Epithelial cell of proximal tubule (primary cell): ENCODE measurements at places on chromosomes 4 and X. TPM values are rescaled to one million over a fixed set of nuclear protein-coding genes. Genes with fewer than 3 reads are reported as not detected.

DNA sequence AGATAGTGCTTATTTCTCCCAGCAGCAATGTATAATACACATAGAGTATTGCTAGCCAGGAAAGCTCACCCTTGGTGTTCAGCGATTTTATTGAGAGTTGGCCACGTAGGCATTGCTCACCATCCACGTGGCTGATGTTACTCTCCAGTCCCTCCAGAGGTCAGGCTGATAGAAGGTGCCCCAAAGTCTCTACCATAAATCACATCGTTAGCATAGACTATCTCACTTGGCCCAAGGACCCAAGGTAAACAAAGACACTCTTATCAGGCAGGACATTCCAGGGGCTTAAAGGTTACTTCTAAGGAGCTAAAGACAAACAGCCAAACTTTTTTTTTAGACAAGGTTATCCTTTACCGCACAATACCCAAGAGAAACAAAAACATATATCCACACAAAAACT is 30.3 kb upstream of the RGN start:
- DNase-seq = no peak

DNA sequence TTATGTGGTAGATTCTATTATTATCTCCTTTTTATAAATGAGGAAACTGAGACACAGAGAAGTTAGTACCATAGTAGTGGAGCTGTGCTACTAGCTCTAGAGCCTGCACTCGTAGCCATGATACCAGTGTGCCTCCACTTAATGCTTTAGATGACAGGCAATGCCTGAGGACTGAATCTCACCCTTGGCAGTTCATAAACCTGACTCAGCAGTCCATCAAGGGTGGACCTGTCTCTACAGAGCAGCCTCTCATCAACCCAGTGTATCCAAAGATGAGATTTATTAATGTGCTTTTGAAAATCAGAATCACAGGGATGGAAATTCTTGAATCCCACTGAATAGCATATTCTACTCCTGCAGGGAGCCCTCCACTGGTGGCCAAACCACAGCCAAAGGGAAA is 483.2 kb upstream of the DIPK2B start:
- DNase-seq = no peak

DNA sequence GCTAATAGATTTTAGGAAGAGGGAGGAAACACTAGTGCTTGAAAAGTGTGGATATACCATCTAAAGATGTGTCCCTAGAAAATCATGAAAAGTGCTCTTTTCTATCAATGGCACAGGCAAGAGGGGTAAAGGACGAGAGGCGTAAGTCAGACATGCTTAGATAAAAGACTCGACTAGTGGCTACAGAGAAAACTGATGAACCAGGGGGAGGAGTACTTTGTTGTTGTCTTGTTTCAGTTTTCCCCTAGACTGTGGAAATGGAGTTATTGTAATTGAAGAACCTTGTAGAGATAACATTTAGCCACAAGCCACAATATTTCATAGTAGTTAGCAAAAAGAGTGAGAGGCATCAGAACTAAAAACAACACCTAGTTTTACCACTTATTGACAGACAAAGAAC is 21.4 kb downstream of the GALNTL6 start:
- no peak for DNase-seq

DNA sequence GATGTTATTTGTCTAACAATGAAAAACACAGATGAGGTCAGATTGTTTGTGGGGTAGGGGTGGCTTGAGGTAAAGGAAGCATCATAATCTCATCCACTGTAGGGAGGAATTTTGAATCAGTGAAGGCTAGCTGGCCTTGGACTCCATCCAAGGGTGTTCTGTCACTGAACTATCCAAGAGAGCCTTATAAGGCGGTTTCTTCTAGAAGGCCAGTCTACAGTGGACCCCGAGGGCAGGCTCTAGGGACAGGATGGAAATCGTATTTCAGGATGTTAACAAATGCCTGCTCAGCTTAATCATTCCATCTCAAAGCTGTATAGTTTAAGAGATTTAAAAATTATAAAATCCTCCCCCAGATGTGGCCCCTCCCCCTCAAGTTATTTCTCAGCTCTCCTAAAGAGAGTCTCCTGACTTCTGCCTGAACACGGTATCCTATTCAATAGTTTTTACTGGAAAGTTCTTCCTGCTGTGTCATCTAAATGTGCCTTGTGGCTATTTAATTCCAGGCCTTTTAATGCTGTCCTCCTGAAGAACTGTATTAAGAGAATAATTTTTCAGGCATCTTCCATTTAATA is 8.0 kb downstream of the IGFBP7 start:
- DNase-seq = peak; percentile 80

DNA sequence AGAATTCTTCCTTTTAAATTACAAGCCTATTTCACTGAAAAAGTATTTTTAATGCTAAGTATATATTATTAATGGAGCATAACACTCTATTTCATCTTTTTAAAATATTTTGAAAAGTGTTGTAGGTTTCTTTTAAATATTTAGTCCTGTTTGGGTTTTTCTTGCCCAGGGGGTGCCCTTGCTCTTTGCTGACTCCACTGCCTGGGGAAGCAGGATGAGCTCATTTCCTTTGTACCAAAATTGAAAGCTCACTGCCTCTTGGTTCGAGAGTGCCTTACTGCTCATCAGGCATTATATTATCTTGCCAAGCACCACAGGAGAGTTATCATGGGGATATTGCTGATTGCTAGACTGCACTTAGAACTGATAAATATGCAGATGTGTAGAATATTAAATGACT is 819.2 kb downstream of the PCDH18 start:
- peak; percentile 10 for DNase-seq

GRCh38 chrX:30865015-30865414 is 24.0 kb downstream of the TAB3 start:
- no peak for DNase-seq

DNA sequence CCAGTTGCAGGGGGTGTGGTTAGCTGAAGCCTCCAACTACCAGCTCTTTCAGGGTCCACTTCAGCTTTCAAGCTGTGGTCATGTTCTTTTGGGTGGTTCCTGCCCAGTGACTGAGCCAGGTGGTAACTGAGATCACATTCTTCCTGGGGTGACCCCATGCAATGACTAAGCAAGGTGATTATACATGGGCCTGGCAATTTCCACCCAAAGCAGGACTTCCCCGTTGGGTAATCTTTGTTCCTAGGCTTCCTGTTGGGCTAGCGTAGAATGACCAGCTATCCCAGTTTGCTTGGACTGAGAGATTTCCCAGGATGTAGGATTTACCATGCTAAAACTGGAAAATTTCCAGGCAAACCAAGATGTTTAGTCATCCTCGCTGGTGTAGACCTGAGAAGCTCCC is 18.4 kb upstream of the MAGEB17 start:
- DNase-seq = peak; percentile 23

DNA sequence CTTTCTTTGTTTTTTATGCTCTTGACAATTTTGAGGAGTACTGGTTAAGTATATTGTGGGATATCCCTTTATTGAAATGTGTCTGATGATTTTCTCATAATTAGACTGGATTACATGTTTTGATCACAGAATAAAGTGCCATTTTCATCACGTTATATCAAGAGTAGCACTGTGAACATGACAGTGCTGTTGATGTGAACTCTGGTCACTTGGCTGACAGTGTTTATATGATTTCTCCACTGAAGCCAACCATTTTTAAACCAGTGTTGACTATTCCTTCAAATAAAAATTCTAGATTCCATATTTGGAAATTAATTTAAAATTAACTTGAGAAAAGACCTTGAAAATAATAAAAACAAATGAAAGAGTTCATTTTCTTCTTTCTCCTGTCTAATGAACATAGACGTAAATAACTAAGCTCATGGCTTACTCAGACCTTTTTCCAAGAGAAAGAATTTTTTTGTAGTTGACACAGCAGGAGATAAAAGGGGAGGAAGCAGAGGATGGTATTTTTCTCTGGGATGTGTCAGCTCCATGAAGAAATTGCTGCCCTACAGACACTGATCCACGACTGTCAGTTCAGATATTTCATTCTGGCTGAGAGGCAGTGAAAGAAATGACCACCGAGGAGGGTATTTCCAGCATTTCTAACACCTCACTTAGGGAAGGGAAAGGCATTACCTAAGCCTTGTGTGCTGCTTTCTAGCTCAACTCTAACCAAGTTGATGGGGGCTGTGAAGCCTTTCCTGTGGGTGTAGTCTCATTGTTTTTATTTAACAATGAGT is 150.9 kb upstream of the ANK2 start:
- DNase-seq = peak; percentile 40

DNA sequence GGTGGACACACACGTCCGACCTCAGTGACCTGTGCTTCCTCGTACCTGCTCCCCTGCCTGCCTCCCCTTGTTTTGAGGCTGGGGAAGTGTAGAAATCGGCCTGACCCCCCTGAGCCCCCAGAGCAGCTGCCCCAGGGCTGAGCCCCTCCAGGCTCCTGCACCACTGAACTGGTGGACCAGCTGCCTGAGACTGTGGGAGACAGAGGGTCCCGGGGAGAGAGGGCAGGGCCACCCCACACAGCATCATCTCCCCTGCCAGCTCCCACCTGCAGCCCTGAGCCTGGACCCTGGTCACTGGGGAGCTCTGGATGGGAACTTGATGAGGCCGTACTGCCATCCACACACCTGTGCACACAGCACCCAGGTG is 15.0 kb upstream of the NAT8L start:
- no peak for DNase-seq

GRCh38 chr4:39446842-39447573 is 11.7 kb downstream of the RPL9 start:
- DNase-seq = no peak

DNA sequence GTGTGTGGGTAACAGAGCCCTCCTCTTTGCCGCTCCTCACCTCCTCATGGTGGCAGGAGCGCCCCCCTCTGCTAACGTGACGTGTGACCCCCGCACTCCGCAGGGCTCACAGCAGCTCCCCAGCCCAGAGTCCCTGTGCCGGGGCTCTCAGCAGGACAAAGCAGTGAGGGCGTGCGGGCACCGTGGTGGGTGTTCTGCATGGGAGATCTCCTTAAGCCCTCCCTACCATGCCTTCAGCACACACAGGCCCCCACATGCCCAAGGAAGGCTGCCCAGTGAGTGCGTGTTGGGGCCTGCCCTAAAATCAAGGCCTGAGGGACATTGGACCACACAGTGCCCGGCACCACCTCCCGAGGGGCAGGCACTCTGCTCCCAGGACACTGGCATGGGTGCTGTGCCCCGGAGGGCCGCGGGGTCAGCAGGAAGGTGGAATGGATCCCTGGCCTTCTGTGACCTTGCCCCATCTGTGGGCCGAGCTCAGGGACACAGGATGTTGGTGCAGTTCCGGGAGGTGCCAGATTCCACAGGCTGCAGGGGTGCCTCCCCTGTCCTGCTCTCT is 10.1 kb downstream of the PSAPL1 start:
- DNase-seq = no peak

- no peak for DNase-seq
These were observed 11.0 kb downstream of the FAT1 start for GRCh38 chr4:186712690-186713089.

- no peak for DNase-seq
These were observed 347.4 kb upstream of the AGA start for GRCh38 chr4:177789610-177790009.

GRCh38 chr4:143382596-143382995 is 45.9 kb downstream of the GAB1 start:
- DNase-seq = no peak

DNA sequence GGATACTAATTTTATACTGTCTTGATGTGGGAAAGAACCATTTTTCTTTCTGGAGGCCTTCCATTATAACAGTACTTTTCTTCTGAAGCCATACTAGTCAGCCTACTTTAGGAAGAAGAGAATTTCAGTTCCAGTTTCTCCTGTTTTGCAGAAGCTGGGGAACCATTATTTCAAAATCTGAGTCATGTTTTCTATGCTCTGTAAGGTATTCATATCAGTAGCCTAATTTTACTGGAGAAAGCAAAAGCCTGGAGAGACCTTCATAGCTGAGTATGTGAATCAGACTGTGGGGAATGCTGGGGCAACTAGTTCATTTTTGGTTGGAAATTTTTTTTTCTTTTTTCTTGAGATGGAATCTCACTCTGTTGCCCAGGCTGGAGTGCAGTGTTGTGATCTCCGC is 22.4 kb downstream of the AFF1 start:
- no peak for DNase-seq

- peak; percentile 3 for DNase-seq
These were observed 37.0 kb upstream of the ZBTB33 start for GRCh38 chrX:120213438-120214265.

DNA sequence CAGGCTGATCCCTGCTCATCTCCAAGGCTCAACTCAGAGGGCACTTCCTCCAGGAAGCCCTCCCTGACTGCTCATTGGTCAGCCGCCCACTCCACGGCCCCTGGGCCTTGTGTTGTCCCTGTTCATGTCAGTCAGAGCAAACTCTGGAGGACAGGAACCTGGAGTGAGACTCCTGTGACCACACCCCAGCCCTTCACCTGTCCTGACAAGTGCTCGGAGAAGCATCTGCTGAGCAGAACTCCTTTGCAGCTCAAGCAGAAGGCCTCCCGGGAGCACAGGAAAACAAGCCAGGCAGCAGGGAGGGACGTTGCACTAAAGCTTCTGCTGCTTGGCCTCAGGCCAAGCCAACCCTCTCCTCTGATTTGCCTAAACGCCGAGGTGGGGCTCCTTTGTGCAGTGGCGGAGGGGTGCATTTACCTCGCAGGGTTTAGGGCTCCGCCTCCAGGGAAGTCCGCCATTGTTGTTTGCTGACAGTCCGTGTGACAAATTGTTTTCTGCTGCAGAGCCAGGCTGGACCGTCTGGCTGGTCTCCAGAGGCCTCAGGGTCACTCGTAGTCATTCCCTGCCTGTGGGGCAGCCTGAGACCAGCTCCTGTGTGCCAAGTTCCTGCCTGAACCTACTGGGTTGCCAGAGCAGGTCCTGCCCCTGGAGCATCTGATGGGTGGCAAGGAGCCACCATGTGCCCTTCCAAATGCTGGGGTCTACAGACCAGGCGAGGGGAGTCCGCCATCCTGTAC is 61.8 kb downstream of the C4orf50 start:
- DNase-seq = no peak

GRCh38 chr4:154623436-154623835 is 11.0 kb upstream of the FGG start:
- DNase-seq = no peak

- no peak for DNase-seq
These were observed 22.7 kb downstream of the MAP9 start for GRCh38 chr4:155353923-155354540.

Gene CYTL1
- 8.1 and 13.1 TPM in 2 replicates for total RNA-seq

Gene ARHGAP24
- 3.3 and 9.9 TPM in 2 replicates for total RNA-seq

Gene FHDC1
- total RNA-seq = 0.72 and 2.1 TPM in 2 replicates

Gene KLKB1
- total RNA-seq = not detected in 2 replicates

Gene SYTL5
- total RNA-seq = 0.14 and 0.17 TPM in 2 replicates

Gene UNC5C
- 0.72 and 2.2 TPM in 2 replicates for total RNA-seq

Gene ARX
- total RNA-seq = not detected in 2 replicates

Gene TEX13C
- total RNA-seq = not detected in 2 replicates

Gene MAP7D2
- 1.4 and 2.2 TPM in 2 replicates for total RNA-seq

Gene BMX
- total RNA-seq = not detected in 2 replicates

Gene FGB
- total RNA-seq = 2.9 and 54.3 TPM in 2 replicates
